ENCODE measurements at places on chromosomes 12 and 14.

DNA sequence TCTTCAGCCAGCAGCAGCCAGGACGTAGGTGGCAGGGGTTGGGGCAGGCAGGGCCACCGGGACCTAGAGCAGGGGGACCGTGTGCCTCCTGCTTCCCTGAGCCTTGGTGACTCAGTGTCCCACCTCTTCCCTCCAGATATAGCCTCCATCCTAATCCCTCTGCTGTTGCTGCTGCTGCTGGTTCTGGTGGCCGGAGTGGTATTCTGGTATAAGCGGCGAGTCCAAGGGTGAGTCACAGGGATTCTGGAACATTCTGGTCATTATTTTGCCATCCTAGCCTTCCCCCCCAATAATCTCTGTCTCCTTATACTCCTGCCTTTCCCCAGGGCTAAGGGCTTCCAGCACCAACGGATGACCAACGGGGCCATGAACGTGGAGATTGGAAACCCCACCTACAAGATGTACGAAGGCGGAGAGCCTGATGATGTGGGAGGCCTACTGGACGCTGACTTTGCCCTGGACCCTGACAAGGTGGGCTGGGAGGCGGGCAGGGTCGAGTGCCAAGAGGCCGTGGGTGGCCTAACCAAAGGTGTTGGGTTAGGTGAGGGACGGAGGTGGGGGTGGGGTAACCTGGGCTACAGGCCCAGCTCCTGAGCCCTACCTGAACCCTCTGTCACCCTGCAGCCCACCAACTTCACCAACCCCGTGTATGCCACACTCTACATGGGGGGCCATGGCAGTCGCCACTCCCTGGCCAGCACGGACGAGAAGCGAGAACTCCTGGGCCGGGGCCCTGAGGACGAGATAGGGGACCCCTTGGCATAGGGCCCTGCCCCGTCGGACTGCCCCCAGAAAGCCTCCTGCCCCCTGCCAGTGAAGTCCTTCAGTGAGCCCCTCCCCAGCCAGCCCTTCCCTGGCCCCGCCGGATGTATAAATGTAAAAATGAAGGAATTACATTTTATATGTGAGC, 4.5 kb upstream of the NXPH4 start:
- no peak for DNase-seq

DNA sequence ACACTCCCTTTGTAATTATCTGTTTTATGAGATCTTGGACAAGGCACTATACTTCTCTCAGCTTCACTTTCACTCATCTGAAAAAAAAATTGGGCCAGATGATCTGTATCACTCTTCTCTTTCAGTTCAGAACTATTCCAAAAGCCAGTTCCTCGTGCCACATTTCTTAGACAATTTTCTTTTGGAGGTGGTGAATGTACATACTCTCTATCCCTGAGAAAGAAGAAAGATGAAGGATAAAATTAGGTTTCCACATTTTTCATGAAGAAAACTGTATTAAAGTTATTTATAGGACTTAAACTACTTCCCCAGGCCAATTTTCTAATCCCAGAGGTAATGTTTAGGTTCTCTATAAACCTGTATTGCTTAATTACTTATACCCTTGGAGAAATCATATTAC, 171.6 kb downstream of the SLC6A15 start:
- no peak for DNase-seq

DNA sequence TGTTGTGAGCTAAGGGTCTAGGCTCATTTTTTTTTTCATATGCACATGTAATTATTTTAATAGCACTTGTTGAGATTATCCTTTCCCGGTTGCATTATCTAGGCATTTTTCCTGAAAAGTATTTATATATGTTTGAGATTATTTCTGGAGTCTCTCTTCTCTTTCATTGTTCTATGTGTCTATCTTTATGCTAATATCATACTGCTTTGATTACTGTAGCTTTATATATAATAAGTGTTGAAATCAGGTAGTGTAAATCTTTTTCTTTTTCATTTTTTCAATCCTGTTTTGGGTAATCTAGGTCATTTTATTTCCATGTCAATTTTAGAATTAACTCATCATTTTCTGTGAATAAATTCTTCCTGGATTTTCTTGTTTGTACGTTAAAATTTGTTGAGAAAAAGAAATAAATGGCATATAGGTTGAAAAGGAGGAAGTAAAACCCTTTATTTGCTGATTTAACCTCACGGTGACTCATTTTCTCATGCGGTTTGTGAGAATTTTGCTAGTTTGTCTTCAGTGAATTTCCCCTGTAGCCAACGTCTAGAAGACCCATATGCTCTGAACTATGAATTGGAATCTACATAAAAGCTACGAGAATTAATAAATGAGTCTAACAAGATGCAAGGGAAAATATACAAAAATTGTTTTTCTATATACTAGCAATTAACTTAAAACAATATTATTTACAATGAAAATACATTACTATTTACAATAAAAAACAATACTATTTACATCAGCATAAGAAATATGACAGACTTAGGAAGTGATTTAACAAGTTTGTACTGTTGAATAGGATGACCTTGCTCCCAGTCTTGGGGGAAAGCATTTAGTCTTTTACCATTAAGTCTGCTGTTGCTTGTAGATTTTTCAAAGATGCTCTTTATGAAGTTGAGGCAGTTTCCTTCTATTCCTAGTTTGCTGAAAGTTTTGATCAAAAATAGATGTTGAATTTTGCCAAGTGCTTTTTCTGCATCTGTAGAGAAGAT, 105.0 kb downstream of the SNAPC1 start:
- no peak for DNase-seq

GRCh38 chr14:99574099-99574880, 29.7 kb downstream of the CCDC85C start:
- DNase-seq: peak; percentile 93

- DNase-seq: no peak
These were observed 470.0 kb upstream of the TMPO start for GRCh38 chr12:98045395-98045794.

- DNase-seq: no peak
These were observed 1.2 kb downstream of the ESRRB start for GRCh38 chr14:76376878-76377734.

GRCh38 chr12:121804417-121805111, 755 bp downstream of the SETD1B start:
- peak; percentile 37 for DNase-seq

GRCh38 chr12:24835377-24835776, 113.5 kb downstream of the BCAT1 start:
- DNase-seq: no peak

- no peak for DNase-seq
These were observed 207.6 kb downstream of the BCL11B start for GRCh38 chr14:99064262-99064954.

DNA sequence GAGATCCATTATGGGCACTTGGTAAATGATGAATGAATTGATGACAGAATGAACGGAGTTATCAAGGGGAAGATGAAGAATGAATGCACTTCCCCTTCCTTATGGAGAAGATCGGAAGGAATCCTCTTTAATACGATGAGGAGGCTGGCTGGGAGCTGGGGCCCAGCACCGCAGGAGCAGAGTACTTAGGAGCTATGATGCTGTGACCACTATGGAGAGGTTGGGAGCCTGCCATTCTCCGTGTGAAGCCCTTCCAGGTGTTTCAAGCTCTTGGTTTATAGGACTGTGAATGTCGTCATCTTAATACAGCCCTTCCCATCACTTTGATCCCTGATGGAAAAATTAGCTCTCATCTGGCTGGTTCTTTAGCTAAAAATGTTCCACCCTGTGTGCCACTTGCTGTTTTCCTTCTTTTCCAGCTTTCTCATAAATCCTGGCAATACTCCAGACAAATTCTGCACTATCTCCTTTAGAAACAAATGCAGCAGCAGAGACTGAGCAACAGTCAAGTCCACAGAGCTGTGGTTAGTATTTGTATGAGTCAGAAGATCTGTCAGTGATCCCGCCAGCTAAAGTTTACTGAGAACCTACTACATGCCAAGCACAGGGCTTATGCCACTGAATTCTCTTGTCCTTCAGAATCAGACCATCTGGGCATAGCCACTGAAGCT, 263.1 kb upstream of the CRY1 start:
- peak; percentile 74 for DNase-seq

DNA sequence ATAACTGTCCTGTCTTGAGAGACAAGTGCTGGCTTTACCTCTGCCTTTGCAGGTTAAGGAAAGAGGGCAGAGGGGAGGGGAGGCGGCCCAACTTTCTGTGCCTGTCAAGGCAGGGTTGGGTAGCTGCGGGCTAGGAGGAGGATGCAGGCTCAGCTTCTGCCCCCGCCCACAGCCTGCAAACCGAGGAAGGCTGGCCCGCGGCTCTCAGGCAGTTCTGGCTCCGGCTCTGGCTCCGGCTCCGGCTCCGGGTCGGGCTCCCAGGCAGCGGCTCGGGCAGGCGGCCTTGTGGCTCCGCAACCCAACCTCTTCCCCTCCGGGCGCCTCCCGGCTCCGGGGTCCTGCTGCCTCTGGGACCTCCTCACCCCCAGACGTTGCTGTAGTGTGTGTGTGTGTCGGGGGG, 92.9 kb downstream of the TMEM30B start:
- peak; percentile 78 for DNase-seq

- no peak for DNase-seq
These were observed 228.0 kb downstream of the MON2 start for GRCh38 chr12:62694632-62695031.

DNA sequence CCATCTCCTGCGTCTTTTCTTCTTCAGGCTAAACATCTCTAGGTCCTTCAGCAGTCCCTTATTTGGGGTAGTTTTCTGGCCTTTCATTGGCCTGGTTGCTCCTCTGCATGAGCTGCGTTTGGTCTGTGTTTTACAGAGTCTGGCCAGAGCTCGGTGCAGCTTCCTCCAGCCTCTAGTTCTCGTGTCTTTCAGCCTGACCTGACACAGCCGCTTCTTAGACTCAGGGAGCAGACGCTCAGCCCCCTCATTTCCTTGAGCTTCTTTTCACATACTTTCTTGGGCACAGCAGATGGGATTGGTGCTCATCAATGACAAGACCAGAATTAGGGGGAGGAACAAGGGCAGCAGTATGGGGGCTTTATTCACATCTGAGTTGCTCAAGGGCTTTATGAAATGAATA, 13.6 kb upstream of the GSG1 start:
- no peak for DNase-seq

- DNase-seq: no peak
These were observed 383.2 kb upstream of the ATP2B1 start for GRCh38 chr12:90091809-90092208.

DNA sequence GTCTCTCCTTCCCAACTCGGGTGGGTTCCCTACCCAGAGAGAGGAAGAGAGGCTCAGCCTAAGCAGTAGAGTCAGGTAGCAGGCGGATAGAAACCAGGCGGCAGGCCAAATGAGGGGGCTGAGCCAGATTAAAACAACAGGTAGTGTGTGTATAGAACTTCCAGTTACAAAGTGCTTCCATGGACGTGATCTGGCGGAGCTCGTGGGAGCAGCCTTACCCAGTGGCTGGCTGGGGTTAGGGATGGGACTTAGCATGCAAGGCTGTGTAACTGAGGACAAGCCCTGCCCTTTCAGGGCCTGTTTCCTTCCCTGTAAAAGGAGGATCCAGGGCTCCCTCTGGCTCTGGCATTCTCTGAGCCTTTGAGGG, 8.3 kb downstream of the KRT80 start:
- DNase-seq: no peak

DNA sequence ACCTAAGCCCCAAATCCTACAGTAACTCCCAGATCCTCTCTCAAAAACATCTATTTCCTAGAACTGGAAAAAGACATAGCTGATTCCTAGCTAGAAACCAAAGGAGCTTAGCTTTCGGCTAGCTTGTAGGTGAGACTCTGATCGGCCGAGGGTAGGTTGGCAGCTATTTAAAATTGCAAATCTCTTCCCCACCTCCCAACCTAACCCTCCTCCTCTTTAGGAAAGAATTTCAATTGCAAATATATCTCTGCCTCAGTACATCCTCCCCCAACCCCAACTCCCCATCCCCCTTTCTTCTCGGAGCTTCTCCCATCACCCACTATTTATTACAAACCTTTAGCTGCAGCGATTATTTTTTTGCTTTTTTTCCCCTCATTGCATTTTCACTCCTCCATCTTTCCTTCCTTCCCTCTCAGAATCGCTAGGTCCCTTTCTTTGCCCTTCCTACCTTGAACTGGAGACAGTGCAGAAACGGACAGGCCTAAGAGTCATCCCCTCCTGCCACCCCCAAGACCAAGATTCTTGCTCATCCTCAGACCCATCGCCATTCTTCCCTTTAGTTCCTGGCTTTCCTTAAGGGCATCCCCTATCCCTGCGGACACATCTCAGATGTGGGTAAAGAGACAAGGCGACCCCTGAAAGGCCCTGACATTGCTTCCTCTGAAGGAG, 13.4 kb downstream of the ZFHX2 start:
- DNase-seq: no peak

GRCh38 chr12:89278169-89278568, 74.1 kb downstream of the DUSP6 start:
- no peak for DNase-seq

- DNase-seq: no peak
These were observed 388.1 kb upstream of the PRICKLE1 start for GRCh38 chr12:42977451-42978230.

- peak; percentile 88 for DNase-seq
These were observed 161.3 kb upstream of the IFNG-AS1 start for GRCh38 chr12:67827820-67828383.

- no peak for DNase-seq
These were observed 1.2 kb downstream of the NUDT4 start for GRCh38 chr12:93378998-93379325.

DNA sequence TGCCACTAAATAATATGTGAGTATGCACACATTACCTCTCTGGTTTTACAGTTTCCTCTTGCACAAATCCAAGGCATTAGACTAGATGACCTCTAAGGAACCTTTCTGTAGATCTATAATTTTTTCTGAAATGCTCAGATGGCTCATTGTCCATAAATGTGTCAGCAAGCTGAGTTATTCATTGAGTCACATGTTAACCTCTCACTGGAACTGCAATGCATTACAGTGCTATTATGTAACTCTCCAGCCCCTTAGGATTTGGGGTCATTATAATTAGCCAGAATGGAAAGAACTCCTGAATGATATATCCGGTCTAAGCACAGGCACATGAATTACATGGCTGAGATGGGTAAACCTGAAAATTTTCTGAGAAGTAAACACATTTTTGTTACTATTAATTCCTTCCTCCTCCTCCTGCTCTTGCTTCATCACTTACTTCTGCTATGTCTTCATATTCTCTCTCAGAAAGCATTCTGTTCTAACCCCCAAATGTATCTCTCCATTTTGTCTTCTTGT, 20.3 kb upstream of the DRAM1 start:
- DNase-seq: peak; percentile 79

DNA sequence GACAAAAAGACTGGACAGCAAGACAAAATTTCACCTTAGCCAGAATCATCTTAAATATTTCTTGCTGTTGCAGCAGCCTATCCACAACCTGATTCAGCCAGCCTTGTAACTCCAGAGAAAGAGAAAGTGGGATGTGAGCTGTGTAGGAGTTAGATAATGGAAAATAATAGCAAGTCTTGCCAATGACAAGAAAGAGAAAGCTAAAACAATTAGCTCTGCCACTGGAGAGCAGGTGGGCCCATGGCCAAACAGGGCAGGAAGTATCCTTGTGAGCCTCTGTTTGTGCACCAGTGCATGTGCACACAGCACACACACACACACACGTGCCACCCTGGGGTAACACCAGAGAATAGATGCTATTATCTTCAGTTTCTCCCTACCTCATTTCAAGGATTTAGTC, 106.0 kb upstream of the CCDC196 start:
- no peak for DNase-seq

Measured in GM03348 (cell line).